ENCODE measurements at places on chromosomes 7 and 10.

- no peak for DNase-seq
These were observed 192.9 kb downstream of the ZMYND11 start for GRCh38 chr10:327889-328852.

- DNase-seq = no peak
These were observed 68.7 kb upstream of the PPP1R9A start for GRCh38 chr7:94838717-94839116.

DNA sequence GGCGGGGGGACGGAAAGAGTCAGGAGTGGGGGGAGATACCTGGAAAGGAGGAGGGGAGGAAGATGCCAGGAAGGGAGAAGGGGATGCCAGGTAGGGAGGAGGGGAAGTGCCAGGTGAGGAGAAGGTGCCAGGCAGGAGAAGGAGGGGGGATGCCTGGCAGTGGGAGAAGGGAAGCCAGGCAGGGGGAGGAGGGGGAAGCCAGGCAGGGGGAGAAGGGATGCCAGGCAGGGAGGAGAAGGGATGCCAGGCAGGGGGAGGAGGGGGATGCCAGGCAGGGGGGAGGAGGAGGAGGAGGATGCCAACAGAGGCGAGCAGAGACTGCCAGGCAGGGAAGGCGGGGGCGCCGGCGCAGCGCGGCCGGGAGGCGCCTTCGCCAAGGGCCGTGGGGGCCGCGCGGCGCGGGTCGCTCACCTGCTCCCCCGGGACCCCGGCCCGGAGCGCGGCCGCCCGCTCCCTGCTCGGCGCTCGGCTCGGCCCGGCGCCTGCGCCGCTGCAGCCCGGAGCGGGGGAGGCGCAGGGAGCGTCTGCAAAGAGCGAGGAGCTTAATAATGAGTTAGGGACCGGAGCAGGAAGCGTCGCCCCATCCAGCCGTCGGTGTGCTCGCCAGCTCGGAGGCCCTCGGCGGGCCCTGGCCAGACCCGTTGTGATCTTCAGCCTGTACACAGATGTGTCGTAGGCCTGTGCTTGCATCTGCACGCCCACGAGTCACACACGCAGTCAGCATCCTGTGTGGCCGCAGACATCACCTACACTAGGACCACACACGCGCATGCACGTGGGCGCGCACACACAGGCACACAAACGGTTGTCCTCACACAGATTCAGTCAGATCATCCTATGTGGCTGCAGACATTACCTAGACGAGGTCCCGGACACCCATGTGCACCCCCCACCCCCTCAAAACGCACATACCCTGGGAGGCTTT, 28.4 kb upstream of the SMARCD3 start:
- DNase-seq = peak; percentile 53

GRCh38 chr7:80183351-80183750, 48.7 kb downstream of the GNAI1 start:
- no peak for DNase-seq

DNA sequence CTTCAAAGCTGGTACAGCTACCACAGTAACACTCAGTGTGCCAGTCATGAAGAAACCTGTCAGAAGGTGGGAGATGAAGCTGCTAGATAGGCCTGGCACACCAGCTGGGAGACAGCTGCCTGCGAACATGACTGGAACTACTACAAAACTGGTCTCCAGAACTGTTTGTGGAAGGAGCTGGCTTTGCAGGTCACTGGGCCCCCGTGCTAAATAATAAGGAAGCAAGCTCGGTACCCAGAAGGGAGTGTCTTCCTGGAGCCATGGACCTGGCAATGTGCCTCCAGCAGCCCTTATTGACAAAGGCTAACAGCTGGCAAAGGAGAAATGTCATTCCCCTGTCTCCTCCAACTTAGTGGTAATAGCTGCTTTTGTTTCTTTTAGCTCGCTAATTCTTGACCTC, 1217.6 kb upstream of the LRRN3 start:
- DNase-seq = no peak

- DNase-seq = no peak
These were observed 936 bp upstream of the REPIN1 start for GRCh38 chr7:150367677-150368095.

GRCh38 chr10:101250136-101250535, 20.9 kb upstream of the LBX1 start:
- DNase-seq = no peak

- DNase-seq = no peak
These were observed 2.0 kb upstream of the CALD1 start for GRCh38 chr7:134777470-134777869.

GRCh38 chr7:19203686-19204085, 58.5 kb upstream of the FERD3L start:
- DNase-seq = no peak

DNA sequence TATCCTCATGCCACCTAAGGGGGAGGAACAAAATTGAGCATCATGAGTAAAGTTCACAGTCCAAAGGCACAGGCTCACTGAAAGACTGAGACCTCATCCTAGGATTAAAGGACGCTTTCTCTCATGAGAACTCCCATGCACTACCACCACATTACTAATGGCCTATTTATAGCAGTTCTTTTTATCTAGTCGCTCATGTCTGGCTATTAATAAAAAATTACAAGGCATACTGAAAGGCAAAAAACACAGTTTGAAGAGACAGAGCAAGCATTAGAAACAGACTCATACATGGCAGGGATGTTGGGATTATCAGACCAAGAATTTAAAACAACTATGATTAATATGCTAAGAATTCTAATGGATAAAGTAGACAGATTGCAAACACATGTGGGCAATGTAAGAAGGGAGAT, 46.0 kb upstream of the CDK13 start:
- DNase-seq = no peak

- no peak for DNase-seq
These were observed 4.9 kb downstream of the SLC25A13 start for GRCh38 chr7:96316949-96317348.

GRCh38 chr7:121160150-121161008, 168.4 kb upstream of the WNT16 start:
- no peak for DNase-seq

All from activated effector memory CD4-positive, alpha-beta T cell treated with Interleukin-2 at 50 U/mL for 16 hours (primary cell).